ENCODE measurements at places on chromosomes 11 and 22. TPM values are rescaled to one million over a fixed set of nuclear protein-coding genes. Genes with fewer than 3 reads are reported as not detected.

BDNF gene
- 0.64 TPM for total RNA-seq

IGF2 gene
- total RNA-seq = 10.5 TPM

ASCL2 gene
- not detected for total RNA-seq

JHY gene
- 3.0 TPM for total RNA-seq

LDHA gene
- total RNA-seq = 1,165 TPM
